ENCODE measurements at places on chromosomes 16 and 17.

DNA sequence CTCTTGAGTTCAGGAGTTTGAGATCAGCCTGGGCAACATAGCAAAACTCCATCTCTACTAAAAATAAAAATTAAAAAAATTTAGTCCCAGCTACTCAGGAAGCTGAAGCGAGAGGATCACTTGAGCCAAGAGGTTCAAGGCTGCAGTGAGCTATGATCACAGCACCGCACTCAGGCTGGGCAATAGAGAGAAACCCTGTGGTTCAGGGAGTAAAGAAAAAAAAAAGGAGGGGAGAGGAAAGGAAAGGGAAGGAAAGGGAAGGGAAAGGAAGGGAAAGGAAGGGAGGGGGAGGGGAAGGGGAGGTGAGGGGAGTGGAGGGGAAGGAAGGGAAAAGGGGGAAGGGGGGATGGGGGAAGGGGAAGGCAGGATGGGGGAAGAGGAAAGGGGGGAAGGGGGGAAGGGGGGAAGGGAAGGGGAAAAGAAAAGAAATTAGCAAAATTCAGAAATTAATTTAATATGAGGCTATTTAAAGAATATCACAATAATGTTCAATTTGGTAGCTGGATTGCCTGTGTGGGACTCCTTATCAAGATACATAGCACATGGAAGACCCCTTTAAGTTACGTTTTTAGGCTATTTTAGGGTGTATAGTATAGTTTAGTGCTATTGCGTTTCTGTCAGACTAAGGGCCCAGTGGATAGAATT, 424.3 kb downstream of the CDH8 start:
- DNase-seq: no peak

GRCh38 chr17:38584350-38584925, 21.3 kb downstream of the SRCIN1 start:
- DNase-seq: no peak

- no peak for DNase-seq
These were observed 259.0 kb downstream of the IRX3 start for GRCh38 chr16:54027558-54027957.

- no peak for DNase-seq
These were observed 199.0 kb downstream of the MSI2 start for GRCh38 chr17:57455063-57455914.

DNA sequence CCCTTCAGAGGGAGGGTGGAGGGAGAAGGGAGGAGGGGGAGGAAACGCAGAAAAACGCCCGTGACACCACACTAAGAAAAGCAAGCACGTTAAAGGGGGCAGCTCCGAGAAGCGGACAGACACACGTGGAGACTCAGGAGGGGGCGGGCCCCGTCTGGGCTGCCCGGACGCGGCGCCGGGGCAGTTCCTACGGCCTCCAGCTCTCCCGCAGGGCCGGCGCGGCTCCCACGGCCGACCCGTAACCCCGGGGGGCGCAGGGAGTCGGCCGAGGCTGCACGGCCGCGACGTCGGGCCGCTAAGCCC, 362 bp downstream of the KLHDC4 start:
- DNase-seq: peak; percentile 69

DNA sequence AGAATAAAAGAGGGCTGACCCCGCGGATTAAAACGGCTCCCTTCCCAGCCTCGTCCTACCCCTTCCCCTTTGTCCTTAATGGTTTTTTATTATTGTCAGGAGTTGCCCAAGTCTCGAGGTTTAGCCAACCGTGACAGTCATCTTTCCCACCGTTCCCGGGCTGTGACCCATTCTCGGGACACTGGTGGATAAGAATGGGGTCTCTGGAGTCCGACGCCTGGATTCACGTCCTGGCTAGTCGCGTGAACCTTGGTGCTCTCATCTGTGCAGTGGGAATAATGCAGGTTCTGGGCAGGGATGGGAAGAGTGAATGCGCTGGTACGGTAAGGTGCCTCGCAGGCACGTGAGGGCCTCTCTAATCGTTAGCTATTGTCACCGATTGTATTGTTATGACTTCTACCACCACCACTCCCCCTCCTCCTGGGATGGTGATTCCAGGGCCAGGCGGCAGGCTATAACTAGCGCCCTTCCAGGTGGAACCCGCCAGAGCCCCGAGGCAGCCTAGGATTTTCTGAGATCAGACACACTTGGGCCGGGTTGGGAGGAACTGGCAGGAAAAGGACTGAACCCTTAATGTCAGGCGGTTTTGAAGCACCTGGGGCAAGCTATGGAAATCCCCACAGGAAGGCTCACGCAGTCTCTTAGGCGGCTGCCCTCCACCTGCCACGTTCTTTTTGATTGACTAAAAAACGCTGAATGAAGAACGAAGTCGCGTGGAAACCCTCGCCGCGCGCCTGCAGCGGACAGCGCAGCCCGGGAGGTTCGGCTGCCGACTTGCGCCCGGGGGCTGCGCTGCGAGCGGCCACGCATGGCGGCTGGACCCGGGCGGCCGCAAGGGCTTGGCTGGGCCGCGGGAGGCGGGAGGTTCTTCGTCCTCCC, 2.7 kb downstream of the HS3ST3B1 start:
- peak; percentile 33 for DNase-seq

DNA sequence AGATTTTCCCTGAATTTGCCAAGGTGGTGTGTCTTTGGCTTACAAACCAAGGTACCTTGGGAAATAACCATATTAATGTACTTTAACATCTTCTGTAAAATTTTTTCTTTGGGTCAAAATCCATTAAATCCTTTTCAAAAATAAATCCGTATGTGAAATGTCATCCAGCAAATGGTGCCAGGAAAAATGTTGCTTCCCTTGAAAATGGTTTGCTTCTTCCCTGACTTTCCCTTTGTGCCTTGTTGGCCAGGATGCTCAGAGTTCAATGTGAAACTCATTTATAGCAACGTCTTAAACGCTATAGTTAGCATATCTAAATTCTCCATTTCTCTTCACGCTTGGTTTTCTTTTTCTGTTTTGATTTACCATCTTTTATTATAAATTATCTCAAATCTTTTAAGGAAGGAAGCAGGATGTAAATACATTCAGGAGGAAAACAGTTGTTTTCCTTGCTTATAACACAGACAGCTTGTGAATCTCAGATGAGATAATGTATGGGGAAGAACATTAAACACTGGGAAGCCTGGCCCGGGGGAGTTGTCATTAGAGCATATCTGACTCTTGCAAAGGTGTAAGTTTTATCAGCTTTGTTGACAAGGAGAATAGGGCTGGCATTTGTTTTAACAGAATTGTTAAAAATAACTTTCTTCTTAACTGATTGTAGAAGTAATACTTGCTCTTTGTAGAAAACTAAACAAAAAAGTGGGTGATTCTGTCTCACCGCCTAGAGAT, 42.1 kb downstream of the GPRC5B start:
- no peak for DNase-seq

DNA sequence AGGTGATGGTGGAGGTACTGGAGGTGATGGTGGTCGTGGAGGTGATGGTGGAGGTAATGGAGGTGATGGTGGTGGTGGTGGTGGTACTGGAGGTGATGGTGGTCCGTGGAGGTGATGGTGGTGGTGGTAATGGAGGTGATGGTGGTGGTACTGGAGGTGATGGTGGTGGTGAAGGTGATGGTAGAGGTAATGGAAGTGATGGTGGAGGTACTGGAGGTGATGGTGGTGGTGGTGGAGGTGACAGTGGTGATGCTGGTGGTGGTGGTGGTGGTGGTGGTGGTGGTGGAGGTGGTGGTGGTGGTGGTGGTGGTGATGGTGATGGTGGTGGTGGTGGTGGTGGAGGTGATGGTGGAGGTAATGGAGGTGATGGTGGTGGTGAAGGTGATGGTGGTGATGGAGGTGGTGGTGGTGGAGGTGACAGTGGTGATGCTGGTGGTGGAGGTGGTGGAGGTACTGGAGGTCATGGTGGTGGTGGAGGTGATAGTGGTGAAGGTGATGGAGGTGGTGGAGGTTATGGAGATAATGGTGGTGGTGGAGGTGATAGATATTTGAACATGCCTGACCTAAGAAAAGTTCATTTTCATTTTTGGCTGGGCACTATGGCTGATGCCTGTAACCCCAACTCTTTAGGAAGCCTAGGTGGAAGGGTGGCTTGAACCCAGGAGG, 55.0 kb downstream of the RNF213 start:
- no peak for DNase-seq

- DNase-seq: no peak
These were observed 4.1 kb upstream of the HOXB9 start for GRCh38 chr17:48630009-48630924.

DNA sequence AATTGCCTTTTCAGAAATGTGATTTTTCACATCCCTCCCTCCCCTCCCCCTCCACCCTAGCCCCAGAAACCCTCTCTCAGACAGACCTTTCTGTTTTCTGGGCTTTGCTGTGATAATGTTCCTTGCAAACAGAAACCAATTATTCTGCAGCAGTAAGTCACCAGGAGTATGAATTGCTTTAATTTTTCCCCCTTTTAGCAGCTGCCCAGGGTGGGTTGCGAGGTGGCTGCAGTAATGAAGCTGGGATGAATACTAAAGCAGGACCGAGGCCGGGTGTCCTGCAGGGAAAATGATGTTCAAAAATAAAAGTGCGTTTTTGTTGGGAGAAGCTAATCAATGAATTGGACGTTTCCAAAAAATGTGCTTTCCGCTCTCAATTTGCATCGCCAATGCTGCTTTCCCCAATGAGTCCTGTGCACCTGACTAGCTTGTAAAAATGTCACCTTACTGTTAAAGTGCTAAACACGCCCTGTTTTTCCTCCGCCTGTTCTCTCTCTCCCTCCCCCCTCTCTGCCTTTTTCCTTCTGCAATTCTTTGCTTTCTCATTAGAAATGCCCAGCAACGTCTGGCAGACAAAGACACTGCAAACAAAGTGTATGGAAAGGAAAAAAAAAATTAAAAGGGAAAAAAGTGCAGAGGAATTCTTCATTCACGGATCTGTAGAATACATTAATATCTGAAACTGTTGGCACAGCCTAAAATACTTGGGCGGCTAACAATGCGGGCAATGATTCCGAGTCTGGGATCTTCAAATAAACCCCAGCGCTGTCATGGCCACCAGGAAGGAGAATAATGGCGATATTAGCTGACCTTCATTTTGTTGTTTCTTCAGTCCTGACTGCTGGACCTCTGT, 244.1 kb downstream of the STX8 start:
- no peak for DNase-seq

- DNase-seq: no peak
These were observed 681 bp downstream of the USP43 start for GRCh38 chr17:9645851-9646545.

DNA sequence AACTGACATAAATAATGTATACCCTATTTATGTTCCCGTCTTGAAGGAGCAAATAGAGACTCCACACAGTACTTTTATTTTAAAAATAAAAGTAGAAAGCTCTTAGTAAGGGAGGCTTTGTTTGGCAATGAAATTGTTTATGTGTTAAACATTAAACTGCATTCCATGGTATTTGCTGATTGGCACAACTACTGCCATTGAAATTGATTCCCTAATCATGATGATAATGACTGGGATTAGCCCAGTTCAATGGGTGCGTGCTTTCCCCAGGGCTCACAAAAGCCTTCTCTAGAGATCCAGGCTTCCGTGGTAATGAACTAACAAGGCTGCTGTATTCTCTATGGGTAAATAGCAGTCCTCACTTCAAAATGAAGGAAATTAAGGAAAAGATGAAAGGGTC, 67.5 kb downstream of the GPRC5B start:
- no peak for DNase-seq

GRCh38 chr16:27818246-27818645, 245.3 kb downstream of the GSG1L start:
- DNase-seq: no peak

DNA sequence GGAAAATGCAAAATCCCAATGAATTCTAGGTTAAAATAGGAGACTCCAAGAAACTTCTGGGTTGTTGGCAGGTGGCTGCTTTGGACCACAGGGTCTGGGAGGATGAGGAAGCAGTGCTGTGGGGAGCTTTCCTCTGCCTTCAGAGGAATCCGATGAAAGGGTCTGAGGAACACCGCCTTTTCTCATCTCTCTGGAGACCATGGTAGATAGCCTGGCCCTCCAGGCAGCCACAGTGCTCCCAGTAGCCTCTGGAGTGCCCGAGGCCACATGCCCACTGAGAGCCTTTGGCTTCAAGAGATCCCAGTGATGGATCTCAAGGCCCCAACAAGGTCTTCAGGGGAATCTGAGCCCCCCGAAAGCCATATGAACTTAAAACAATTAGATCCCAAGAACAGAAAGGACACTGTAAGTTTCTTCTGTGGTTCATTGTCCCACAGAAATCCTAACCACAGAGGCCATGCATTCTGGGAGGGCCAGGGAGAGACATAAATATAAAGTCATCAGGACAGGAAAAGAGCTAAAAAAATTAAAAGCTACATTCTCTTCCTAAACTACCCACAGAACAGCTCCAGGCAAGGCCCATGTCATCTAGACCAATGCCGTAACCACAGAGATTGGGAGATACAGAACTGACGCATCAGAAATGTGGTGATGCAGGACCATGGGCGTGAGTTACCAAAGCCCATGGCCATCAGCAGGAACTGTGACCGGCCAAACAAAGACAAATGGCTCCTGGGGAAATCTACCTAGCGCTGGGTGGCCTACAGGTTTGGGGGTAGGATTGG, 24.3 kb downstream of the TK2 start:
- no peak for DNase-seq

GRCh38 chr17:60103957-60104356, 25.2 kb upstream of the HEATR6 start:
- DNase-seq: no peak

GRCh38 chr17:21127509-21128077, 829 bp downstream of the DHRS7B start:
- no peak for DNase-seq

GRCh38 chr16:84356591-84357116, 11.7 kb upstream of the ATP2C2 start:
- DNase-seq: no peak

- DNase-seq: no peak
These were observed at the start of gene KIFC3 for GRCh38 chr16:57802341-57803133. Gene KIFC3 (minus strand): TSS chr16:57802491. CDS start chr16:57798243, 4,248 bp downstream.

GRCh38 chr16:79283578-79283977, 317.0 kb downstream of the MAF start:
- no peak for DNase-seq
